ENCODE measurements at places on chromosomes 16 and 17.

DNA sequence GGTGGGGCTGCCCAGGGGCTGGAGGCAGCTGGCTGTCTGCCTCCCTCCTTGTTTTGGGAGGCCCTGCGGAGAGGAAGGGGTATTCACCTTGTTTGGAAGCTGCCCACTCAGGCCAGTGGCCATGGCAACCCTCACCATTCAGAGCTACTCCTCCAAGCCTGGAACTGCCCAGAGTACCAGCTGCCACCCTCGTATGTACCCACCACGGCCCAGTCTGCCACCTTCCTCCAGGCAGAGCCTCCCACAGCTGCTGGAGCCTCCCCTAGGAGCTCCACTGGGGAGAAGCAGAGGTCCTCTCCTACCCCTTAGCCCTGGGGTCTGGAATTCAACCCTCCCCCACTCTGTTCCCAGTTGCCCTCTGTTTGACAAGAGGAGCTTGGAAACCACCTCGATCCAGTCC is 90.7 kb downstream of the AXIN2 start:
- DNase-seq, result no peak

- no peak for DNase-seq
Measured at GRCh38 chr17:66975614-66976378, 11.3 kb downstream of the CACNG4 start.

DNA sequence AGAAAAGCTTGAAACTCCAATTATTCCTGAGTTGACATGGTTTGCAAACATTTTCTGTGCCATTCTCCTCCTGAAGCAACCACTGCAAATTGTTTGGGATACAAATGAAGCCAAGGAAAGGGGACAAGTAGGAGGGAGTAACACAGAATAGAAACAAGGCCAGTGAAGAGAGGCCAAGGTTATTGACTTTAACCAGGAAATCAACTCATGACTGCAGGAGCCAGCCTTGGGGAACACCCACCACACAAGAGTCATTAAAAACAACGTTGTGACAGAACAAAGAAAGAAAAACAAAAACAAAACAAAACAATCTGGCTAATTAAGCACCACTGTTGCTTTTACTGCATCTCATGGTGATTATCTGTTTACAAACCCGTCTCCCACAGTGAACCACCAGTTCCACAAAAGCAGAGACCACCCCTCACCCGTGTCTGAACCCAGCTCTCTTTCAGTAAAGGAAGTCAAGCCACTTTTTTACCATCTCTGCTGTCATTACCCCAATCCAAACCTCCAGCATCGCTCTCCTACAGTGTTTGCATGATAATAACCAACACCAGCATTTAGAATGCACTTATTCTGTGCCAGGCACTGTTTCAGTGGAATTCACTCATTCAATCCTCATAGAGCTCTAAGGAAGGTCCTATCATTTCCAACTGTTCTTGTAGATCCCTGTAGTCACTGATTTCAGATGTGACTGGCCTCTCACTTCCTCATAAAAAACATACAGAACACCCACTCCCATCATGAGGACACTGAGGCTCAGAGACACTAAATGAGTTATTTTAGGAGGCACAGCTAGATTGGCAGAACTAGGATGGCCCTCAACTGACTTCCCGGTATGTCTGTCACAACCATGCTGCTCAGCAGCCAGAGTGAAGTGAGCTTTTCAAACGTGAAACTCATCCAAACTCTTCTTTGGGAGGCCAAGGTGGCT is 2.0 kb downstream of the ZDHHC1 start:
- no peak for DNase-seq

- no peak for DNase-seq
Measured at GRCh38 chr17:82148997-82149396, 51.0 kb upstream of the FASN start.

- no peak for DNase-seq
Measured at GRCh38 chr17:78771758-78772382, 10.2 kb downstream of the CYTH1 start.

DNA sequence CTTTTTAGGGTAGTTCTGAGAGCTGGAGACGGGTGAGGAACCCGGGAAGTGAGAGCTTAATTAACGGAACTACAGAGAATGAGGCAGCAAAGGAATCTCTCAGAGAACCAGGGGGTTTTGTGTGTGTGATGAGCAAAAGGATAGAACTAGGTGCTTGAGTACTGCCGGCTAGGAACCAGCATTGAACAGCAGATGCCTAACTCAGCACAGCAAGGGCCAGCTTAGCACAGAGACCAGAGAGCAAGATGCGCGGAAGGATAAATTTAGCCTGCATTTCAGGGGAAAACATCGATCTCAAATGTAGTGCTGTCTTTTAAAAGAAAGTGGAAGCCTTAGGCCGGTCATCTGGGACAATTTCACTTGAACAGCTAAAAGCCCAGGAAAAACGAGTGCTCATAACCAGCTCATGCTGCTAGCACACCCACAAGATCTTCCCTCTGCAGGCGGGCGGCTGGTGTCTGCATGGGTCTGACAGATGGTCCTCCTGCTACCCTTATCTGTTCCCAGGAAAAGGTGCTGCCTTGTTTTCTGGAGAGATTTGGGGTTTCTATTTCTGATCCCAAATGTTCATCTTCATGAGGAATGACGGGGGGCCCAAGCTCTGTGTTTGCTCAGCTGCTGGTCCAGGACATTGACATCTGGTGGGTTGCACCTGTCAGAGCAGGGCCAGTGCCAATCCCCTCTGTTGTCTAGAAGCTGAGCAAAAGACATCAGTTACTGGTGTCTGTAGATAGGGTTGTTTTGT is 103.9 kb downstream of the SOCS1 start:
- no peak for DNase-seq

DNA sequence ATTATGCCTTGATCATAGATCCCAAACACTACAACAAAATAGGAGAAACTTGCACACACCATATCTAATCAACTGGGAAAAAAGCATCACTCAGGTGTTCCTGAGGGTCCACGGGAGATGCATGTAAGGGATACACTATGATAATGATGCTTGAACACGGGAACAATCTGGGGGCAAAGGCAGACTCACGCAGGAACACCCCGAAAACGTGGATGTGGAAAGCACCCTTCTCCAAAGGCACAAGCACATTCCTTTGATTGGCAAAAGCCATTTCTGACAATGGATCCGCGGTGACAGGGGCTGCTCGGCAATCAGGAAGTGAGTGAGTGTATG is 1.3 kb downstream of the ZNF652 start:
- DNase-seq, result no peak

DNA sequence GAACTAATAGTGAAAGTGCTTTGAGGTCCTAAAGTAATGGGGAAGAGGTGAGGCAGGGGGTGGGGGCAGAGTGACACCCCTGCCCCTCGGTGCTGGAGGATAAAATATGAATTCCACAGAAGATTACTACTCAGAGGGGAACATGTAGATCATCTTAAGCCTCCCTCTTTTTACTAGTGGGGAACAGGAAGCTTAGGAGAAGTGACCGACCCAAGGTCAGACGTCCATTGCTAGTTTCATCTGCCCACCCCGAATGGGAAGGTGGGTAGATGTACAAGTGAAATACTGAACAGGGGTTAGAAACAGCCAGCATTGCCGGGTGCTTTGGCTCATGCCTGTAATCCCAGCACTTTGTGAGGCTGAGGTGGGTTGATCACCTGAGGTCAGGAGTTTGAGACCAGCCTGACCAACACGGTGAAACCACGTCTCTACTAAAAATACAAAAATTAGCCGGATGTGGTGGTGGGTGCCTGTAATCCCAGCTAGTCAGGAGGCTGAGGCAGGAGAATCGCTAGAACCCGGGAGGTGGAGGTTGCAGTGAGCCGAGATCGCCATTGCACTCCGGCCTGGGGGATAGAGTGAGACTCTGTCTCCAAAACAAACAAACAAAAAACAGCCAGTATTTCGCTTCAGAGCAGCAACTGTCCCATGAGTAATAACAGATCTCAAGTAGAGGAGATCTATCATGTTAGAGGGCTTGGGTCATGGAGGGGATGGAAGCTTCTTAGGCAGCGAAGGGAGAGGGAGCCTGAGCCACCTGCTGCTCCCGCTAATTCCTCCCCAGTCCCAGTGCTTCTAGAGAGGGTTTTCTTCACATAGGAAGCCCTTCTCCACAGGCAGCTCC is 1.2 kb upstream of the NR1D1 start:
- DNase-seq, result no peak

DNA sequence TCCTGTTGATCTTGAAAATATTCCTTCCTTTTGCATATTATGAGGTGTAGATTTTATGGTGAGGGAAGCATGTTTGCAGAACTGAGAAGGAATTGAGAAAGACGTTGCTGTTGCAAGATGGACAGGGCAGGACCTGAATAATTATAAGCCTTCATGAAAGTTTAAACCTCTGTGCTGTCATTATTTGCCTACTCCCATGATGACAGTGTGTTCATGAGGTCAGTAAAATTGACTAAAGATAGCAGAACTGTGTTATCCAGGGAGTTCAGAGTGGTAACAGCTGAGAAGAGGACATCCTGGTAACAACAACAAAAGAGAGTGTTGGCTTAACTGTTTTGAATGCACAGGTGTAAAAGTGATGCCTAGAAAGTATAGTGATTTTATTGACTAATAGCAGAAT is 45.3 kb upstream of the HLF start:
- DNase-seq, result no peak

DNA sequence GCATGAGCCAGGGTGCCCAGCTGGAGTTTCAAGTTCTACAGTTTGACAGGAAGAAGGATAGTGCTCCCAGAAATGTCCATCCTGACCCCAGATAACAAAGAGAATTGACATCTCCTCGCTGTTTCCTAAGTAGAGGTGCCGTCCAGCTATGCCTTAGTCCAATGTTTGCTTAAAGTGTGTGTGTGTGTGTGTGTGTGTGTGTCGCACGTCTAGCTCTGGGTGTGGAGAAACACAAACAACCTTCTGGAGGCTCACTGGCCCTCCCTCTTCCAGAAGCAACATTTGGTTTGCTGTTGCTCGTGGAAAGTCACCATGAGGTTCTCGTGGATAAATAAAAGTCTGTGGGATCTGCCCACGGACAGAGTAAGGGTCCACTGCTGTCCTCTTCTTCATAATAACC is 22.1 kb downstream of the EMP2 start:
- no peak for DNase-seq

GRCh38 chr16:86577314-86577971 is 906 bp upstream of the FOXL1 start:
- DNase-seq, result no peak

DNA sequence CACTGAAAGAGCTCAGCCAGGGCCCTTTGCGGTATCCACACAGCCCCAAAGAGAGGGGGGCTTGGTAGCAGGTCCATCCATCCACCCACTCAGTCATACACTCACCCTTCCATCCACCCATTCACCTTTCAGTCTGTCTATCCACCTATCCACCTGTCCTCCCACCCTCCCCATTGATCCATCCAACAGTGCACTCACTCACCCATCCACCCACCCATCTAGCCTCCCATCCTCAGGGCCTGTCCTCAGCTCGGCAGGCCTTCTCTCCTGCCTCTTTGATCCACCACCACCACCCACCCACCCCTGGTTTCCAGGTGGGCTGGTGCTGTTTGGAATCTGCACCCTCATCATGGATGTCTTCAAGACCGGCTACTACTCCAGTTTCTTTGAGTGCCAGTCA is 1.2 kb downstream of the OTOP2 start:
- no peak for DNase-seq

- no peak for DNase-seq
Measured at GRCh38 chr17:2995886-2996809, 67.3 kb downstream of the OR1D5 start.

GRCh38 chr17:29592850-29593551 is at the start of gene ANKRD13B:
Gene ANKRD13B, plus strand, starts transcription at chr17:29593132. Its CDS starts 490 bp downstream, at chr17:29593622.
- peak; percentile 50 for DNase-seq

DNA sequence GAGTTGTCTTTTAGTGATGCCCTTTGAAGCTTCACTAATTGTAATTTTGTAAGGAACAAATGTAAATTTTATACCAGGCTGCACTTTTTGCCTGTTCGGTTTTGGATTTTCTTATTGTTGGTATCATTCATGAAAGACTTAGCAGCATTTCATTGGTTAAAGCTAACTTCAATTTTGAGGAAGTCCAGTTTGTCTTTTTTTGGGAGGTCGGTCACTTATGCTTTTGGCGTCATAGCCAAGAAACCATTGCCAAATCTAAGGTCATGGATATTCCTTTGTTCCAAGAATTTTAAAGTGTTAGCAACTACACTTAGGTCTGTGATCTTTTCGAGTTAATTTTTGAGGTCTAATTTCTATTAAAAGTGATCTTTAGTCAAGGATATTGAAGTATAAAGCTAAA is 77.1 kb downstream of the PRKCA start:
- DNase-seq, result no peak

DNA sequence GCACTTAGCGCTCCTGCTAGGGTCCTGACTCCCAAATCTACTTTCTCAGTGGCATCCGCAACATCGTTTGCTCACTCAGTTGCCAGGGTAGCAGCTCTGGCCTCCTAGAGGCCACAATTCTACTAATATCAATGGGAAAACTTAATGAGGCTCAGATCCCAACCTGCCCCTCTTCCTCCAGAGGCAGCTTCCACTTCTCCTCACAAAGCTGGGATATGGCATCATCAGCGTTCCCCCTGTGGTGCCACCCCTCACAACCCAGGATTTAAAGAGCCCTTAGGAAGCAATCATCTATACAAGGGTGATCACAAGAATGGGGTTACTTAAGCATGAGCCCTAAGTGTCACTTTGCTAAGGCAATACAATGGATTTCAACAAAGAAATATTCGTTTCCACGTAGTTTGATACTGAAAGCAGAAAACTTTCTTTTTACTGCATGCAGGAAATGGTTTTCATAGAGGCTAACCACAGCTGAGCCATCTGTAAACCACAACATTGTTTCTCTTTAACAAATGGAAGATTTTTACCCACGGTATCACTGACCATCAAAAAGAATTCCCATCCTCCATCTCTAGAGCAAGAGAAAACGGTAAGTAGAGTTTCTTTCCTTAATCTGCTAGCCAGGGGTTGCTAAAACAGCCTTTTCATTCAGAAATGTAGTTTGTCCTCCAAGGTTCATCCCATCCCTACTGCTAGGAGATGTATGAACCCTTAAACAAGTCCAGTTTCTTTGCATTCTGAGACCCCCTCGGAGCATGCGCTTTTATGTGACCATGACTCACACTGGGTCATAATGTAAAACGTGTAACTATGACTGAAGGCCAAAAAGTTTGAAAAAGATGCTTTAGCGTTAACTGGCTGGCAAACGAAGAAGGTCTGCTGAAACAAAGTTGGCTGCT is 68.3 kb upstream of the BCAR1 start:
- DNase-seq, result no peak

- no peak for DNase-seq
Measured at GRCh38 chr17:43416998-43417890, 18.5 kb downstream of the ARL4D start.

DNA sequence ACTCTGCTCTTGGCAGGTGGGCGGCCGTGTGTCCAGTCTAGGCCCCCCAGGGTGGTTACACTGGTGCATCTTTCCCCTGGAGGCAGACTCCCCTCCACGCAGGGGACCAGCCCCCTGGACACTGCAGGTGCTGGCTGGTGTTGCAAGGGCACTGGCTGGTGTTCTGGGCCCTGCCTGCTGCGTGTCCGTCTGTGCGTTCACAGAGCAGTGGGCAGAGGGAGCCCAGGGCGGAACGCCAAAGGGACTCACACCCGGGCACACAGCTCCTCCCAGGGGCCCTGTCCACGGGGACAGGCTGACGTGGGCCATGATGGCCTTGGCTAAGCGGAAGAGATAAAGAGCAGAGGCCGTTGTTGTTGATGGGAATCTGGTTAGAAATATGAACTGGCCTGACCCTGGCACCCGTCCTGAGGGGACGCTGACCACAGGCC is 27.3 kb downstream of the ACSF3 start:
- DNase-seq, result no peak
